ENCODE measurements at places on chromosomes 1 and 21.

DNA sequence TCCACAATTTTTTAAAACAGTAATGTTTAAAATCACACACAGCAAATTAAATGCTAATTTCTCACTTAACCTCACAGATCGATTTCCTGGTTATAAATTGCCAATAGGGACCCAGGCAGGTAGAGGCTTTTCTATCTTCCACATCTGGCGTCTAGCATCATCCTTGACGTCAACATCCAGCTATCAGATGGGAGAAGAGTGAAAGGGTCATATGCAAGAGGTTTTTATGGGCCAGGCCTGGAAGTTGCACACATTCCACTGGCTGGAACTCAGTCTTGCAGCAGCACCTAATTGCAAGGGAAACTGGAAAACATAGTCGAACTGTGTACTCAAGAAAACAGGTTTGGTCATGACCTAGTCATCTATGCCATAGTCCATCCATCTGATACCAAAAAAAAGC, 6.0 kb upstream of the EEIG2 start:
- DNase-seq: no peak

DNA sequence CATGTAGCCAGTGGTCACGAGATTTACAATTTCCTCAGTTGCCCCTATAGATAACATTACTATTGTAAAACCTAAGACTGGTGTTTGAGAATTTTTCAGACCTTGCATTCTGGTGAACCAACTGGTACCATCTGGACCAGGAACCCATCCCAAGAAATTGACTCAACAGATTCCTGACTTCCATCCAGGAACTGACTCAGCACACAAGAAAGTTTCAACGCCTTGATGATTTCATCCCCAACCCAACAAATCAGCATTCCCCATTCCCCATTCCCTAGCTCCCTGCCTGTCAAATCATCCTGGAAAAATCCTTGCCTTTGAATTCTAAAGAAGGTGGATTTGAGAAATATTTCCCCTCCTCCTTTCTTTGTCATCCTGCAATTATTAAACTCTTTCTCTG, 529.8 kb upstream of the PRMT6 start:
- no peak for DNase-seq

GRCh38 chr1:198910816-198911215, 272.0 kb downstream of the PTPRC start:
- DNase-seq: no peak

DNA sequence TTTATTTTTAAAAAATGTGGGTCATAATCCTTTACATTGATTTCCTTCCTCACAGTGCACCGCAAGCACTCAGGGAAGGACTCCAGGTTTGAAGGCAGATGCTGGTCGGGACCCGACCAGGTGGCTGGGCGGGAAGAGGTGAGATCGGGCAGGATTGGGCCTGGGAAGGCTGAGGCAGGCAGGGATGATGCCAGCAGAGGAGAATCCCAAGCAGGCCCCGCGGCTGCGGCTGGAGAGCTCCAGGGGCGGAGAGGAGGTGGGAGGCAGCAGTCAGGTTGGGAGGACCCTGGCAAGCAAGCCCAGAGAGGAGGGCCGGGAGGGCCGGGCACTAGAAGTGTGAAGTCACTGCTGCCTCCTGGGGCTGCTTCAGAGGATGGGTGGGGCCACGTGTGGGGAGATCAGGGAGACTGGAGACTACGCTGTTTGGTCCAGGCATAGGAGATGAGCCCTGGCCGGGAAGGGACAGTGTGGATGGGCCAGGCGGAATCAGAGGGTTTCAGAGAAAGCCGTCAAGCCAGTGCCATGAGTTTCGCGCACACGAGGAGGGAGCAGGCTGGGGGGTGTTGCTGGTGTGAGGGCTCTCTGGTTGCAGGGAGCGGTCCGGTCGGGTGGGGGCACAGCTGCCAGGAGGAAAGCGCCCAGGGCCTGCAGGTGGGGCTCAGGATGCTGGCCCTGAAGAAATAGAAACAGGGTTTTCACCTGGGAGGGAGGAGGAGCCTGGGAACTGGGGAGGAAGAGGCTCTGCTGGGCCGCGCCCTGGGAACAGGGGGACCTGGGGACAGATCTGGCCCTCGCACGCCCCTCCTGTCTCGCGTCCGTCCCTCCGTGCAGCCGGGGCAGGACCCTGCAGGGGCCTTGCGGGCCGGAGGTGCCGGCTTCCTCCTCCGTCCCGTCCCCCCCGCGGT, 888 bp upstream of the COL18A1 start:
- DNase-seq: no peak

- DNase-seq: no peak
Observed at GRCh38 chr1:4396551-4396950, 257.9 kb upstream of the AJAP1 start.

GRCh38 chr1:211630236-211631081, 45.0 kb downstream of the NEK2 start:
- DNase-seq: no peak

GRCh38 chr1:9538669-9539164, 548 bp upstream of the SLC25A33 start:
- DNase-seq: no peak

DNA sequence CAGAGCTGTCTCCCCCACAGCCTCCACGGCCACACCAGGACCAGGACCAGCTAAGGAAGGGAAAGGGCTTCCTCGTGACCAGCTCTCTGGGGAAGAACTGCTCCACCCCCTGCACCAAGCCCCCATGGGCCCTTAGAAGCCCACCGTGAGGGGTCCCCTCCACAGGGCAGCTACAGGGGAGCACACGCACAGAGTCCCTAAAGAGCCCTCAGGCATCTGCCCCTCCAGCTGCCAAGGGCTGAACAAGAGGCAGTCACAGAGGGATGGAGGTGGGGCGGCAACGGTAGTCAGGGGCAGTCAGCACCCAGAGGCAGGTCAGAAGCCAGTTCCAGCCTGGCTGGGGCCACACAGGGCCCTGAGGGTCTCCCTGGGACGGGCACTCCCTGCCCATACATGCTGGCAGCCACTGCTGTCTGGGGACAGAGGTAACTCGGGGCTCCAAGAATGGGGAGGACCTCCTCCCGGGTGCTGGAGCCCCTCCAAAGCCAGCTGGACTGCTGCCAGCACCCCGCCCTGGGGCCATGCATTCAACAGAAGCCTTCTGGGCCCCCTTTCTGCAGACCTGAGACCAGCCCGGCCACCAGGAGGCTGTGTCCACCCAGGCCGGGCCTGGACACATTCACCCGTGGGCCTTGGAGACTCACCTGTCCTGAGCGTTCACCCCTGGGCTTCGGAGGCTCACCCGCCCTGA, 18.7 kb downstream of the SLC19A1 start:
- DNase-seq: no peak

DNA sequence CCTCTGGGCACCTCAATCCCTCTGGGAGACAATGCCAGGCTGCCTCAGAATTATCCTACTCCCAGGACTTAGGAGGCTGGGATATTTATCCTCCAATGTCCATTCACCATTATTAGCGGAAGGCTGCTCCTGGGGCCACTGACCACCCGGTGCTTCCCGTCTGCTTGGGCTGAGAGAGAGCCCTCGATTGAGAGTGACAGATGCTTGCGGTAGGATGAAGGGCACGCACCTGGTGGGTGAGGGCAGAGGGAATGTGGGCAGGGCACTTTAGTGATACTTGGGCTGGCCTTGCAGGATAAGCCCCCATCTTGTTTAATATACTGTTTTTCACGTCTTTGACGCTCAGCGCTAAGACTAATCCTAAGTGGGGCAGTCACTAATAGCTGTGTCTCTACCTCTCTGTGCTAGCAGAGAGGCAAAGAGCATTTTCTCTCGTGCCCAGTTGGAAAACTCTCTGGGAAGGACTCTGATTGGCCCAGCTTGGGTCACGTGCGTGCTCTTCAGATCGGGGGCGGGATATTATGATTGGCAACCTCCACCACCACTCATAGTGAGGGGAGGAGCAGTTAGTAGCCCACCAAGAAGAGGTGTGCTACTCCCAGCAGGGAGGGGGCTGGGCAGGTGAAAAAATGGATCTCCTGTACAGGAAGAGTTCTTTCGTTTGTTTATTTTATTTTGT, 10.6 kb upstream of the PARS2 start:
- DNase-seq: no peak

DNA sequence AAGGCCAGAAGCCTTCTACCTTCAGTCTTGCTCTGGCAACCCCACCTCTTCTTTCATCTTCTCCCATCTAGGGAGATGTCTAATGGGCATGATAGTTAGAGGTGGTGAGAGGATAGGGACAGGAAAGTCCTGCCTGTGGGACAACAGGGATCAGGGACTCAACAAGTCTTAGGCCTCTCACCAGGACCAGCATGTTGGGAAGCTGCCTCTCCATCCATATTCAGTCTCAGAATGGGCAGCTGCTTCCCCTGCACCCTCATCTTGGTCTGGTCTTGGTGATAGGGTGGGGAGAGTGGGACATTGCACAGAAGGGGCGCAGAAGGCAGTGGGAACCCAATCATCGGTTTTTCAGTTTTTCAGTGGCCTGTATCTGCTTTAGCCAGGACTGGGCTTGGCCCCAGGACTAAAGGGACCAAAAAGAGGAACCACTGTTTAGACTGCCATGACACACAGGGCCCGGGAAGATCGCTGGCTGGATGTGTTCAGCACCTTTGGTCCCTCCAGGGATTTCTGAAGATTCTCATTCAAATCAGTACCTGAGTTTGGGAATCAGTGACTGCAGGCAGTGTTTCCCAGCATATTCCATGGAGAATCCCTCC, 12.7 kb downstream of the RHEX start:
- no peak for DNase-seq

DNA sequence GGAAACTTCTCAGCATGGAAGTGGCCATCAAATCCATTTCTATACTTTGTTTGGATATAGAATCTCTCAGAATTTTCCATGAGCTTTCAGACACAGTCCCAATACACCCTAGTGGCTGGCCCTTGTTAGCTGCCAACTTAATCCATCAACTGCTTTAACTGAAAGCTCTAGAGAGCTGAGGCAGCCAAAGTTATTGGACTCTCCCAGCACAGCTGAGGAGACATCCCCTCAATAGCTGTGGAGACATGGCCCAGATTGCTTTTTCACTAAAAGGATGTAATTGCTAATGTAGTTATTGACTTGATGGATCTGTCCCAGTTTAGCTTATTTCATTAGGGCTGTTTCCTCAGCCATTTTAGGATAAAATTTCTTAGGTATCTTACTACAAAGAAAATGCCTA, 94.8 kb upstream of the PRMT6 start:
- DNase-seq: no peak

DNA sequence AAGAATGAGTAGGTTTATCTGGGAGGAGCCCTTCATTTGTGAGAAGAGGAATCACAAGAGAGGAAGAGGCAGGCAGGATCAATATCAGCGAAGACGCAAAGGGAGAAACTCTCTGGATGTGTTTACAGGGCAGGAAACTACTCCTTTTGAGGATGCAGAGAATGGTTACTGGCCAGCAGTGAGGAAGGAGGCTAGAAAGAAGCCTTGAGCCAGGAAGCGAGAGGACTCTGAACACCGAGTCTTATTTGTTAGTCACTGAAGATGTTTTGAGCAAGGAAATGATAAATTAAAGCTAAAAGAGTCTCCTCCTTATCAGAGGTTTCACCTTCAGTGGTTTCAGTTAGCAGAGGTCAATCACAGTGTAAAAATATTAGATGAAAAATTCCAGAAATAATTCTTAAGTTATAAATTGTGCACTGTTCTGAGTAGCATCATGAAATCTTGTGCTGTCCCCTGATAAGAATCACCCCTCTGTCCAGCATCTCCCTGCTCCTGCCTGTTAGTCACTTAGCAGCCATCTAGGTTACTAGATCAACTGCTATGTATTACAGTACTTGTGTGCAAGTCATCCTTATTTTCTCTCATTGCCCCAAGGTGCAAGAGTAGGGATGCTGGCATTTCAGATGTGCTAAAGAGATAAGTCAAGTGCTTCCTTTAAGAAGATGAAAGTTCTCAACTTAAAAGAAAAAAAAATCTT, 43.5 kb downstream of the WLS start:
- no peak for DNase-seq

GRCh38 chr1:115746021-115746690, 22.4 kb downstream of the CASQ2 start:
- DNase-seq: no peak

DNA sequence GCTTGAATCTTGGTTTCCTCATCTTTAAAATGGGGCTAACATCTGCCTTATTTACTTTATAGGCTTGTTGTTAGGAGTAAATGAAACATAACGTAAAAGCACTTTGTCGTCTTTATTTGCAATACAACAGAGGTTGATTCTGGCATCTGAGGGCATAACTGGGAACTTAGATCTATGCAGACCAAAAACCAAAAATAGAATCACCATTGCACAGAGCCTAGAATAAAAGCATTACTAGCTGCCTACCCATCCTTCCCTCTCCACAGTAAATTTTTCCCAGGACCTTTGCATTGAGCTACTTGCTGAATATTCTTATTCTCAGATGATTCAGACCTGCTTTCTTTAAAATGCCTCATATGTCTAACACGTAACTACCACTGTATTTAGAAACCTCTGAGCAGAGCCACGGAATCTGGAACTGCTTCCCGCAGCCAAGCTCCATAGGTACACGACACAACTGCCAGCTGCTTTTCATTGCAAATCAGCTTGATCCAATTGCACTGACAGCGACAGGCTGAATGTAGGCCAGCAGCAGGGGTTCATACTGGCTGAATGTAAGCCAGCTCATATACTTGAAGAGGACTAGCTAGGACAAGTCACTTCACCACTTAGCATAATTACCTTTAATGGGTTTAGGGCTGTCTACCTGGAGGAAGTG, 33.2 kb upstream of the SERBP1 start:
- DNase-seq: no peak

GRCh38 chr1:8461351-8462110, 143.6 kb downstream of the SLC45A1 start:
- no peak for DNase-seq

DNA sequence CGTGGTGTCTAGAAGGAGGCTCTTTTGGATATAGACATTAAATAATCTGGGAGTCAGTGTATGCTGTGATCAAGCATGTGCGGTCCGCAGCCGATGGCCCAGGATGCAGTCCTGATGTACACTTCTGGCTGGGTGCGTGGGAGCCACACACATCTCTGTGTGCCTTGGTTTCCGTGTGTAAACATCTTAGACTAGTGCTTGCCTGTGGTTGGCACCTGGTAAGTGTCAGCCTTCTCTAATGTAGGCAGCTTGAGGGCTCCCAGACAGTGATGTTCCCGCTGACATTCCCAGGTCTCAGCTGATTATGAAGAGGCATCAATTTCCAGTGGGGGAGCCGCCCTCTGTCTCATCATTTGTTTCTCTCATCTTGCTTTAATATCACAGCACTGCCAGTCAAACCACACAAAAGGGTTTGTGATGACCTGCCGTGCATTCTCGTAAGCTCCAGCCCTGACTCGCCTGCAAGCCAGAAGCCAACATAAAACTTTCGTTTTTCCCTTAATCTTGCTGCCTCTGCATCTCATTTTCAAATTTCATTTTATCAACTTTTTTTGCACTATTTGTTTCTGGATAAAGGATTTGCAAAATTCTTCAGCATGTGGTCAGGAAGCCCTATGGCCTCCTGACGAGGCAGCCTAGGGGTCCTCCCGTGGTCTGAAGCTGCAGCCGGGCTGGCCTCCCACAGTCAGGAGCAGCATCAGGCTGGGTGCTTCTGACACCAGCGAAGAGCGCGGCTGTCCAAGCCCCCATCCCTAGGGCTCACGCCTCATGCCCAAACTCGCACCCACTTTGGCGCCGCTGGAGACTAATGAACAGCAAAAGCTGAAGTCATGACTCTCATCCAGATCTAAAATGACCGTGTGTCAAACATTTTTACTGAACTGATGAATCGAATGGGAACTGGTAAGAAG, 28.1 kb downstream of the PDE9A start:
- DNase-seq: no peak

All from stimulated activated CD4-positive, alpha-beta T cell treated with anti-CD3 and anti-CD28 coated beads, Interleukin-15, amount 100 ng/mL, for 1 hour (primary cell).